Activated B cell treated with CpG ODN at 0.5 μM for 24 hours (primary cell): ENCODE measurements at places on chromosomes 16 and 17. TPM values are rescaled to one million over a fixed set of nuclear protein-coding genes. Genes with fewer than 3 reads are reported as not detected.

SYNGR3 gene
- 10.0 and 11.3 TPM in 2 replicates for total RNA-seq

MYH1 gene
- not detected in 2 replicates for total RNA-seq

TNP2 gene
- not detected in 2 replicates for total RNA-seq

AANAT gene
- 0.55 TPM in 1 of 2 replicates, not detected in the other for total RNA-seq

MYH10 gene
- total RNA-seq: 2.0 and 3.4 TPM in 2 replicates

HASPIN gene
- total RNA-seq: 6.4 and 6.7 TPM in 2 replicates

IRX5 gene
- total RNA-seq: 0.07 TPM in 1 of 2 replicates, not detected in the other

- H3K4me1 ChIP-seq: peaks cover 1% of the 10 kb centered on the region
- DNase-seq: no peak
- peaks cover 56% of the 10 kb centered on the region for H3K36me3 ChIP-seq
- no peak overlapping the region for H3K27ac ChIP-seq
- no peak overlapping the region for H3K4me3 ChIP-seq
- no peaks in the 10 kb centered on the region for H3K27me3 ChIP-seq
Measured at GRCh38 chr17:28327709-28328108, 7.6 kb downstream of the IFT20 start.

DNA sequence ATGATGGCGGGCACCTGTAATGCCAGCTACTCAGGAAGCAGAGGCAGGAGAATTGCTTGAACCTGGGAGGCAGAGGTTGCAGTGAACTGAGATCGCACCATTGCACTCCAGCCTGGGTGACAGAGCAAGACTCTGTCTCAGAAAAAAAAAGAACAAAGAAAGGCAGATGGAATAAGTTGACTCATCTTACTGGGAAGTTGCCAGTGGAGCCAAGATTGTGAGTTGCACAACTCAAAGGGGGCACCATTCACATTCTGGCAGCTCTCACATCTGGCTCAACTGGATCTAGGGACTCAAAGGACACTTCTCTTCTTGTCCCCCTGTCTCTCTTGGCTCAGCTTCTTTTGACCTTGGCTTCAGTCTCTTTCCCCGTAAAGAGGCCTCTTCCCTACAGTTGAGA, 53.7 kb upstream of the ETV4 start:
- no peak overlapping the region for H3K27ac ChIP-seq
- no peak overlapping the region for H3K4me3 ChIP-seq
- peaks cover 16% of the 10 kb centered on the region for H3K27me3 ChIP-seq
- peaks cover 2% of the 10 kb centered on the region for H3K4me1 ChIP-seq
- H3K36me3 ChIP-seq: no peaks in the 10 kb centered on the region
- no peak for DNase-seq

GRCh38 chr16:739560-740458, 988 bp downstream of the CIAO3 start:
- DNase-seq: no peak
- H3K36me3 ChIP-seq: peaks cover 31% of the 10 kb centered on the region
- peak overlapping the region; percentile 83 for H3K4me3 ChIP-seq
- H3K27ac ChIP-seq: no peak overlapping the region
- H3K27me3 ChIP-seq: no peaks in the 10 kb centered on the region

DNA sequence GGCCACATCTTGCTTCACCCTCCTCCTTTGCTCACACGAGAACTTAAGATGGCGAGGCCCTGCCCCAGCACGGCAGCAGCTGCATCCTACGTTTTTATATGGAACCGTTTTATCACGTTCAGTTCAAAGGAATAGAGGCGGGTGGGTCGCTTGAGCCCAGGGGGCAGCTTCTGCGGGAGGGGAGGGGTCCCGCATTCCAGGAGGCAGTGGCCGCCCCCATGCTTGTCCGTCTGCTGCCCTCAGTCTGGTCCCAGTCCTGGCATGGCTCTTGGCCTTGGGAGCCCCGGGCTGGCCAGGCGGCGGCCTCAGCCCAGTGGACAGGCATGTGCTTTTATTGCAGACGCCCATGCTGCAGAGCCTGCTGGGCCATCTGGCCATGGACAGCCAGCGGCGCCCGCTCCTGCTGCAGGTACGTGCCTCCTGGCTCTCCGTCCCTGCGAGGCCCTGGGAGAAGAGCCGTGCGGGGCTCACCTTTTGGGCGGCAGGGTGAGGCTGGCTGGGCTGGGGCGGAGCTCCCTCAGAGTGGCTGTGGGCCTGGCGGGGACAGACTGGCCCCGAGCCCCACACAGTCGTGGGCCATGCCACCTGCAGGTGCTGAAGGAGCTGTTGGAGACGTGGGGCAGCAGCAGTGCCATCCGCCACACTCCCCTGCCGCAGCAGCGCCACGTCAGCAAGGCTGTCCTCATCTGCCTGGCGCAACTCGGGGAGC, 6.8 kb downstream of the TELO2 start:
- DNase-seq: no peak
- no peak overlapping the region for H3K4me3 ChIP-seq
- H3K4me1 ChIP-seq: peaks cover 2% of the 10 kb centered on the region
- no peak overlapping the region for H3K27ac ChIP-seq
- H3K36me3 ChIP-seq: peaks cover 48% of the 10 kb centered on the region

DNA sequence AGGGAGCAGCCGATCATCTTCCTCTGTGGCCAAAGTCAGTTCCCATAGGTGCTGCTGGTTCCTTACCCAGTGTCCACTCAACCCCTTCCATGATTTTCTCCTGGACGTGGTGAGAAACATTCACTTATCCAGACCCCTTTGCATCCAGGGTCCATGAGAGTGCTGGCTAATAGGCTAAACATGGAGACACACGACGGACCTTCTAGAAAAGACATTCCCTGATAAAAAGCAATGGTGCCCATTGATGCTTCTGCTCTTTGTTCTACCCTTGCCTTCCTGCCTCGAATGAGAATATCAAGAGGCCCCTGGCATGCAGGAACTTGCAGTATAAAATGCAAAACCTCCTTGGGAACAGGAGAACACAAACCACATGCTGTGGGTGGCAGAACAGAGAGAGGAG, 2.3 kb downstream of the TEKT5 start:
- H3K27me3 ChIP-seq: peaks cover 5% of the 10 kb centered on the region
- H3K36me3 ChIP-seq: no peaks in the 10 kb centered on the region
- no peak overlapping the region for H3K4me3 ChIP-seq
- peaks cover 6% of the 10 kb centered on the region for H3K4me1 ChIP-seq
- H3K27ac ChIP-seq: no peak overlapping the region

- H3K27ac ChIP-seq: peak overlapping the region; percentile 79
- peak overlapping the region; percentile 74 for H3K4me3 ChIP-seq
- no peak for DNase-seq
- H3K4me1 ChIP-seq: peaks cover 57% of the 10 kb centered on the region
Measured at GRCh38 chr17:57357830-57358430, 101.6 kb downstream of the MSI2 start.

- H3K4me1 ChIP-seq: no peaks in the 10 kb centered on the region
- no peak overlapping the region for H3K4me3 ChIP-seq
- no peaks in the 10 kb centered on the region for H3K36me3 ChIP-seq
- DNase-seq: no peak
- H3K27ac ChIP-seq: no peak overlapping the region
Measured at GRCh38 chr16:82440336-82440735, 186.4 kb upstream of the CDH13 start.

DNA sequence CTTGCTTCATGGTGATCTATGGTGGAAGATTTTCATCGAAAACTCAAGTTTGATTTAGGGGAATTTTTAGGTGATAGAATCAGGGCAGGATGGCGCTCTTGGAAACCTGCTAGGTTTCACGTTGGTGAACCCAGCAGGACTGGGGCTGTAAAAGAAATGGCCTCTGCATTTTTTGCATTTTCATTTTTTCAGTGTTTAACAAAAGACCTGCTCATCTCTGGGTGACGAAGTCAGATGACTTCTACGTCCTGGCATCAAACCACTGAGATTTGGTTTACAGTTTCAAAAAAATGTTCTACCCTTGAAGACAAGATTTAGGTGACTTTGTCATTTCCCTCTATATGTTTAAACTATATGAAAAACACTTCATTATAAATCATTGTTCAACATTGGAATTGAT, 1.9 kb downstream of the PGS1 start:
- H3K27ac ChIP-seq: peak overlapping the region; percentile 21
- no peaks in the 10 kb centered on the region for H3K27me3 ChIP-seq
- peaks cover 63% of the 10 kb centered on the region for H3K4me1 ChIP-seq
- DNase-seq: no peak

DNA sequence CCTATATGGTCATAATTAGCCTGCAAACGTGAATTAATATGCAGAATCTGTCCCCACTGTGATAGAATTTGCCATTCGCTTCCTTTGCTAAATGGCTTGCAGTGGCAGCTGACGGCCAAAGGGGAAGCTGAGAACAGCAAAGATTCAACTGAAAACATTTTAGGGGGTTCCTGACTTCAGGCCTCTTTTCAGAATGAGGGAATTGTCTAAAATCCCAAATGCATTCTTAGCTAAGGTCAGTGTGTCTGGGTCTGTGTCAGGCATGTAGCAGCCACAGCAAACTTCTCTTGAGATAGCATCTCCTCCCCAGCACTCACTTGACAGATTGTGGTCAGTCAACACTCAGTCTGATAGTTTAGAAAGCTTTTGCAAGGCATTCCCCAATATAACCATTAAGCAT, 701.1 kb downstream of the WWOX start:
- H3K36me3 ChIP-seq: peaks cover 7% of the 10 kb centered on the region
- H3K4me3 ChIP-seq: no peak overlapping the region
- H3K27ac ChIP-seq: no peak overlapping the region
- H3K27me3 ChIP-seq: no peaks in the 10 kb centered on the region
- no peak for DNase-seq
- H3K4me1 ChIP-seq: peaks cover 3% of the 10 kb centered on the region

DNA sequence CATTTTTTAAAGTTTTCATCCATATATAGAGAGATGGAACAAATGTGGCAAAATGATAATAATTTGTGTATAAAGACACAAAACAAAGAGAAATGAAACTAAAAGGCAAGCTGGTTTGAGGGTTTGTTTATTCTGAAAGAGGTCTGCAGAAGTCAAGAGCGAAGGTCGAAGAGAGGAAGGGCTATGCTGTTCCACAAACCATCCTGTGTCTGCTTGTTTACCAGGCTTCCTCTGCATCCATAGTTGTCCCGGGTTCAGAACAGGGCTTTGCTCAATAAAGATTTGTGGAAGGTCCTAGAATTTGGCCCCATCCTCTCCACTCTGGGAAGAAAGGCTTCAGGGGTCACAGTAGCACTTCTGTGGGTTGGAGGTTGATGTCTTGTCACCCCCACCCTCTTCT, 2.4 kb upstream of the MARVELD3 start:
- no peaks in the 10 kb centered on the region for H3K36me3 ChIP-seq
- peaks cover 7% of the 10 kb centered on the region for H3K27me3 ChIP-seq
- H3K27ac ChIP-seq: no peak overlapping the region

DNA sequence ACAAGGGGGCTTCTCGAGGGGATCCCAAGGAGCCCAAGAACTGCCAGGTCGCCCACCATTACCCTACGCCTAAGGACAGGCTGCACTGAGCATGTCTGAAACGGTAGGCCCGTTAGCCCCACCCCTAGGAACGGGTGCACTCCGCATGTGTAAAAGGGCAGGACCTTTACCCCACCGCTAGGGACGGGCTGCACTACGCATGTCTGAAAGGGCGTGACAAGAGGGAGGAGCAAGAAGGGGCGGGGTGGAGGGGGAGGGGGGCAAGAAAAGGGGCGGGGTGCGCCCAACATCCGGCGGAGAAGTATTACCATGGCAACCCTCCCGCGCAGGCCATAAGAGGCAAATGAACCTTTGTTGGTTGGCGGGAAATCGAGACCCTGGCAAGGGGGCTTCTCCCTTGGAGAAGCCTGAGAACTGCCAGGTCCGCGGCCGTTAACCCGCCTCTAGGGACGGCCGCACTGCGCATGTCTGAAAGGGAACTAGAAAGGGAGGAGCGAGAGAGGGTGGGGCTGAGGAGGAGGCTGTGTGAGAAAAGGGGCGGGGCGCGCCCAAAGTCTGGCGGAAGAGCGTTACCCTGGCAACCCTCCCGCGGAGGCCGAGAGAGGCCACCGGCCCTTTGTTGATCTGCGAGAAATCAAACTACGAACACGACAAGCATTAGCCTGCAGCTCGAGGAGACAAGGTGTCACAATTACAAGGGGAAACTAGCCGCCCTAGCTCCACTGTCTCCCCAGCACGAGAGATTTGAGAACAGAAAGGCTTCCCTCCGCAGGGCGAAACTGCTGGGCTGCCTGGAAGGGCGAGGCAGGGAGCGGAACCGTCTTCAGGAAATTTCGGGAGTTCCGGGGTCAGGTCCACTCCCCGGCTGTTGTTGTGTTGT, 2046.8 kb downstream of the TP53TG3F start:
- no peaks in the 10 kb centered on the region for H3K4me1 ChIP-seq
- no peak for DNase-seq
- H3K36me3 ChIP-seq: no peaks in the 10 kb centered on the region
- H3K27ac ChIP-seq: no peak overlapping the region

DNA sequence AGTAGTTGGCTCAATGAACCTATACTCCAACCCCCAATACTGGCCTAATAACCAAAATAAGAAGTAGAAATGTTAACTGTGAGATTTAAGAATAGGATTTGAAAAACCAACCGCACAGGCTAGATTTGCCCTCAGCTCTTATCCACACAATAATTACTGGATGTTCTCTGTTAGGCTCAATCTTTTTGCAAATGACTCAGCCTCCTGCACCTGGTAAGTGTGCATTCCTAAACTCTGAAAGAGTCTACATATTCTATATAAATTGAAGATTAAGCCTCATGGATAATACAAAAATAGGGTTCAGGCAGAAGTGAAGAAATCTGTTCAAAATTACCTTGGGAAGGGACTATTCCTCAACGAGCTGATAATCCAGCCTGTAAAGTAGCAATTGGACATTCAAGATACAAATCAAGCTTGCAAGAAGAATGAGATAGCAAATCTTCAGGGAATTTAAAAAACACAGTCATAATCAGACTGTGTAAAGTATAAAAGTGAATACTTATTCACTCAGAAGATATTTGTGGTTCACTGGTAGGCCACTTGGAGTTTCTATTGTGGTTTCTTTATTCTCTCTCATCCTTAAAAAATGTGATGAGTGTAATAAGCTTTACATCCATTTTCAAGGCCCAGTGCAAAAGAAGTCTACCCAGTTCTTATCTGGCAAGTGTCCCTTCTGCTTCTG, 931.9 kb upstream of the SOX9 start:
- H3K4me1 ChIP-seq: no peaks in the 10 kb centered on the region
- H3K4me3 ChIP-seq: no peak overlapping the region
- no peaks in the 10 kb centered on the region for H3K27me3 ChIP-seq
- H3K27ac ChIP-seq: no peak overlapping the region
- no peaks in the 10 kb centered on the region for H3K36me3 ChIP-seq

- DNase-seq: no peak
- no peak overlapping the region for H3K27ac ChIP-seq
- H3K36me3 ChIP-seq: no peaks in the 10 kb centered on the region
- H3K27me3 ChIP-seq: peaks cover 4% of the 10 kb centered on the region
- H3K4me1 ChIP-seq: peaks cover 5% of the 10 kb centered on the region
Measured at GRCh38 chr16:86095131-86095752, 196.3 kb downstream of the IRF8 start.

- no peaks in the 10 kb centered on the region for H3K36me3 ChIP-seq
- no peaks in the 10 kb centered on the region for H3K4me1 ChIP-seq
- peaks cover 16% of the 10 kb centered on the region for H3K27me3 ChIP-seq
Measured at GRCh38 chr16:27903046-27903655, 160.4 kb downstream of the GSG1L start.

- no peaks in the 10 kb centered on the region for H3K27me3 ChIP-seq
- DNase-seq: no peak
- no peak overlapping the region for H3K4me3 ChIP-seq
- H3K4me1 ChIP-seq: peaks cover 19% of the 10 kb centered on the region
- H3K27ac ChIP-seq: no peak overlapping the region
Measured at GRCh38 chr17:63960006-63960405, 12.7 kb downstream of the SCN4A start.

- no peak overlapping the region for H3K4me3 ChIP-seq
- H3K36me3 ChIP-seq: peaks cover 15% of the 10 kb centered on the region
- no peaks in the 10 kb centered on the region for H3K27me3 ChIP-seq
- no peak for DNase-seq
- H3K4me1 ChIP-seq: peaks cover 13% of the 10 kb centered on the region
Measured at GRCh38 chr17:1123921-1124715, 55.7 kb downstream of the ABR start.

GRCh38 chr16:89395150-89396142, 94.9 kb downstream of the ANKRD11 start:
- no peak overlapping the region for H3K27ac ChIP-seq
- no peak for DNase-seq
- H3K36me3 ChIP-seq: peaks cover 40% of the 10 kb centered on the region
- H3K4me1 ChIP-seq: peaks cover 58% of the 10 kb centered on the region
- no peaks in the 10 kb centered on the region for H3K27me3 ChIP-seq
